ENCODE measurements at places on chromosomes 7 and 10.
A peak's percentile ranks its signal among the peaks of the same experiment; 100 is the strongest.

GRCh38 chr10:55019439-55019838 lies 218.4 kb upstream of the PCDH15 start:
- no peak for ATAC-seq

DNA sequence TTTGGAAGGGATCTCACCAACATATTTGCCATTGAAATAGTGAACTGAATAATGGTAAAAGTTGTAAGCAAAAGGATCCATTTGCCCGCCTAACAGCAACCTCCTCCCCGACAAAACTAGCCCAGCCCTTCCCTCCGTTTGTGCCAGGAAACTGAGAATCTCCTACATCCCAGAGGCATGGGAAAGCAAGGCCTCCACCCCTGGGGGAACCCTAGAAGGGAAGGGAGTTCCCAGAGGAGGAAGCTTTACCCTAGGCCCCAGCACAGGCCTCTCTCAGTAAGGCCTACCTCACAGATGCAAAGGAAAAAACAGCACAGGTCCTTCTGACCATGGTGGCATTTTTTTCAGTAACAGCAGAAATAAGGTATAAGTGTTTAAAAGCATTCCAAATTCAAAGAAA lies 229.7 kb downstream of the ELMO1 start:
- ATAC-seq: no peak

GRCh38 chr10:70186571-70186970 lies 16.3 kb upstream of the SAR1A start:
- no peak for ATAC-seq

- ATAC-seq: no peak
Measured at GRCh38 chr10:66336791-66337190, 589.0 kb upstream of the LRRTM3 start.

DNA sequence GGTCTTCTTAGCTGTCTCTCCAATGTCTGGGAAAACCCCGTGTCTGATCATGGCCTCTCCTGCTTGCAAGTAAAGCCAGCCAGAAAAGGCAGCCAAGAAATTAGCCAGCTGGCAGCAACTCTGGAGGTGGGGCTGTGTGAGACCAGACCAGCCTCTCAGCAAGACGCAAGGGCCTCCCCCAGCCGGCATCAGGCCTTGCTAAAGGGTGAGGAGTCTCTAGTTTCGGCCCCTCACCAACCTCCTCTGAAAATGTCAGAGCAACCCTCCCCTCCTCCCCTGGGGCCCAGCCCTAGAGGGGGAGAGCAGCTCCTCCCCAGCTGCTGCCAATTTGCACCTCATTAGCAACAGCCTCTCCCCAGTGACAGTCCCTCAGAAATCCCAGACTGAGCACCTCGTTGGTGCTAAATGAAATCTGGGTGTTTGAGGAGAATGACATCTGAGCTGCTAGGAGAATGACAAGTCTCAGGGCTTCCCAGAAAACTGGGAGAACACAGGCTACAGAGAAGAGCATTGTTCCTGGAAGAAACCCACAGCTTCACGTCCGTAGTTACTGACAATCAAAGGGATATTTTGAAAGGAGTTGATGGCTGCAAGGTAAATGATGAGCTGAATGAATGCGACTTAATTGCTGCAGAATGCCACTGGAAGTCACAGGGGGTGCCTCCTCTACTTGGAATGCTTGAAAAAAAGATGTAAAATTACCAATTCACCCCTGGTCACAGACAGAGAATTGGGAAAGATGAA lies 25.9 kb downstream of the DGKI start:
- no peak for ATAC-seq

GRCh38 chr10:31142026-31142425 lies 110.4 kb upstream of the ZNF438 start:
- ATAC-seq: no peak

GRCh38 chr10:67618116-67618515 lies 77.9 kb downstream of the CTNNA3 start:
- no peak for ATAC-seq

- ATAC-seq: peak; percentile 74
Measured at GRCh38 chr10:100827819-100828737, 82.7 kb downstream of the PAX2 start.

GRCh38 chr10:97069576-97070362 lies 116.0 kb downstream of the SLIT1 start:
- peak; percentile 79 for ATAC-seq

GRCh38 chr7:27527348-27527714 lies 135.4 kb downstream of the HIBADH start:
- ATAC-seq: no peak

GRCh38 chr7:141416650-141417270 lies 134.4 kb upstream of the AGK start:
- ATAC-seq: no peak

Measured in activated T-helper 17 cell treated with anti-CD3 and anti-CD28 coated beads, Interleukin-2, amount 50 U/mL, for 72 hours (primary cell).